ENCODE measurements at places on chromosomes 1 and 21.

DNA sequence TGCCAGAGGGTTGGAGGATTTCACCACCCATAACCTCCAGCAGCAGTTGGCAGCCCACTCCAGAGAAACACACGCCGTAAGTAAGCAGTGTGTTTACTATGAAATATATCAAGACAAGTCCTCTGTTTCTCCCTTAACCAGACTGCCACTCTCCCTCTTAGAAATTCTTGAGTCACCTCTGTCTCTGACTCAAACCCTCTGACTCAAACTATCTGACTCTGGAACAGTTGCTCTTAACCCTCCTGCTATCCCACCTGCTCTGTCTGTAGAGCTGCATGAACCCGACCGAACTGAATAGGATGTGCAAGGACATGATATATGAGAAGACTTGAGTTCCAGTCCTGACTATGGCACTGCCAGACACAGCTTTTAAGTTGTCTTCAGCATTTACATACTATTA is 14.1 kb downstream of the INPP5B start:
- no peak for DNase-seq

GRCh38 chr1:27318136-27318535 is 3.8 kb upstream of the TMEM222 start:
- no peak for DNase-seq

DNA sequence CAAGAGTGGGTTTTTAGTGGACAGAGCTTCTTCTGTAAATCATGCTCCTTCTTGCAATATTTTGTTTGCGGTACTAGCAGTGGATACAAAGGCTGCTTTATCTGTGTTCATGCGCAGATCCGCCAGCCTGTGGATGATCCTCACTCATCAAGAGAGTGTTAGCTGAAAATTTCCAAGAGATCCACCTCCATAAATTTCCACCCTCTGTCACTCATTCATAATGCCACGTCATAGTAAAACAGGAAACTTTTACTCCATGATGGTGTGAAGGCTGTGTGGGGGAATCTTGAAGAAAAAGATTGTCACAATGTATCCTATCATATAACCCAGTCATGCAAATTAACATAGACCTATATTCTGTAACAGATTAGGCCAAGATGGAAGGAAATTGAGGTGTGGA is 4.4 kb upstream of the MAPKAPK2 start:
- DNase-seq, result no peak

DNA sequence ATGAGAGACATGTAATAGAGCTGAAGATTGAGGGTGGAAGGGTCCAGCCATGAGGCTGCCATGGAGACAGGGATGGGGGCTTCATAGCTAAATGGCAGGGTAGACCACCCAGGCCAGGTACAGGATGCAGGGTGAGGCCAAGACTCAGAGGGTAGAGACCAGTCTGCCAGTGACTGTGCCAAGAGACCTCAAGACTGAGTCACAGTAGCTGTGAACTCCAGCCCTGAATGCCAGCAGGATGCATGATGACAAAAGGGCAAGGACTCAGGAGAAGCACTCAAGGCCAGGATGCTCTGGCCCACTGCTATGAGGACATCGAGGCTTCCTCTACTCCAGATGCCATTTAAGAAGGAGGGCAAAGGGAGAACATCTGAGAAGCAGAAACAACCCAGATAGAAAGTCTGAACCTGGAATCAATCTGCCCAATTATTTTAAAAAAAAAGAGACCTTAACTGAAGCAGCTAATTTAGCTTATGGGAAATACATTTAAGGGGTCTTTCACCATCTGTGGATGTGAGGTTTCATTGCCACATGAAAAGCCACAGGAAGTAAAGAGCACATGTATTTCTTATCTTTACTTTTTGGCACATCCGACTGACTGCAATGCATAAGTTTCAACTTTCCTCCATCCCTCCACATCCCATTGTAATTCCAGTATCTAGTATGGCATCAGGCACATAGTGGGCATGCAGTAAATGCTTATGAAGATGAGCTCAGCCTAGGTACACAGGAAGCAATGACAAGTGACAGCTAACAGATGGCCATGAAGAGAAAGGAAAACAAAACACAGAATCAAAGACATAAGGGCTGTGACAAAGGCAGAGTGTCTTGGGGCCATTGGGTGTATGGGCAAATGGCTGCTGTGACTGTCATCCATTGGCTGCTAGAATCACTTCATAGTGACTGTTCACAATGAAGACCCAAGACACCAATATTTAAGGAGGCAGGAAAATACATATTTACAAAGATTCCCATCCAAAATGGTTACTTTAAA is 40.2 kb downstream of the SUSD4 start:
- DNase-seq, result no peak

- DNase-seq, result no peak
Observed at GRCh38 chr1:170727963-170728362, 64.0 kb downstream of the PRRX1 start.

- DNase-seq, result no peak
Observed at GRCh38 chr21:33430858-33431257, 27.6 kb downstream of the IFNGR2 start.

DNA sequence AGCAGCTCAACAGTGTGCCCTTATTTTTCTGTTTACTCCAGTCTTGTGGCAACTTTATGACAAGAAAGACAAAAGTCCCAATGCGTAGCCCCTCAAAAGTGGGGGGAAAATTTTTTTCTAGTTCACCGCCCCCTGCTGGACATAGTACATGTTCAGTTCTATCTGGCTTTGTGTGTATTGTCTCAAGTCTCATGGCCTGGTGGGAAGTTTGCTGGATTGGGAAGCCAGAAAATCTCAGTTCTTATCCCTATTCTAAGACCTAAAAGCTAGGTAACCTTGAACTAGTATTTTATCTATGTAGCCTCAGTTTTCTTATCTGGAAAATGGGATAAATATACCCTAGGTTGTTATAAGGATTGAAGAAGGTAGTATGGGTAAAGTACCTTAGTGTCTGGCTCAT is 55.8 kb upstream of the LDLRAP1 start:
- no peak for DNase-seq

- no peak for DNase-seq
Observed at GRCh38 chr1:116347696-116348095, 25.3 kb upstream of the ATP1A1 start.

DNA sequence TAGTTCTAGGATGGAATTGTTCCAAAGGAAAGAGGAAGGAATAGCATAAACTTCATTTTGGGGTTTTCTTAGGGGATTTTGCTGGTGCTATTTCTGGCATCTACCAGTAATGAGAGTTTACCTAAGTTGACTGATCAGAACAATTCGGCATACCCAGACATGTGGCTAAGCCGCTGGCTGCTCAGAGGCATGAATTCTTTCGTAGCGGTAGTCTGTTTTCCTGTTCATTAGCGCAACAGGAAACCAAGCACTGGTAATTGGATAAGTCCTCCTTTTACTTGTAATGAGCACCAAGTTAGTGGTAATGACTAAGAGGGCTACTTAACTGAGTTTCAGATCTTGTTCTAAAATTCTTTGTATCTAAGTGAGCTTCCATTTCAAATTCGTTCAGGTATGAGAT is 38.6 kb downstream of the C21orf91 start:
- no peak for DNase-seq

DNA sequence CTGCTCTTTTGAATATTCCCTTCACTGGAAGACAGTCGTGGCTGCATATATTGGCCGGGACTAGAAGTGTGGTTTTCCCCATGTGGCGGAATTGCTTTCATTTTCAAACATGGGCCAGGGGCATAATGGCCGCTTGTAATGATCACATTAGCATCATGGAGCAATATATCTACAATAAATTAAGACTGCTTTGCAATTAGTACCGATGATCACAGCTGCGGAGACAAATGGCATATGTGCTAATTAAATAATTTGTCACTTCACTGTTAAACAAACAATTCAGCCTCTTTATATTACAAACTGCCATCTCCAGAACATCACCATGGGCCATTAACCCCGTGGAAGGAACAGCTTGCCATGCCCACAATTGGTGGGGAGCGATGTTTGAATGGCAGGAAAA is 68.2 kb upstream of the OLIG2 start:
- DNase-seq, result no peak

GRCh38 chr1:12143631-12144155 is 23.1 kb upstream of the TNFRSF1B start:
- DNase-seq, result peak; percentile 93

GRCh38 chr1:93672069-93672468 is 9.6 kb downstream of the BCAR3 start:
- DNase-seq, result peak; percentile 68

GRCh38 chr1:12177999-12178441 is 11.2 kb downstream of the TNFRSF1B start:
- DNase-seq, result peak; percentile 51

DNA sequence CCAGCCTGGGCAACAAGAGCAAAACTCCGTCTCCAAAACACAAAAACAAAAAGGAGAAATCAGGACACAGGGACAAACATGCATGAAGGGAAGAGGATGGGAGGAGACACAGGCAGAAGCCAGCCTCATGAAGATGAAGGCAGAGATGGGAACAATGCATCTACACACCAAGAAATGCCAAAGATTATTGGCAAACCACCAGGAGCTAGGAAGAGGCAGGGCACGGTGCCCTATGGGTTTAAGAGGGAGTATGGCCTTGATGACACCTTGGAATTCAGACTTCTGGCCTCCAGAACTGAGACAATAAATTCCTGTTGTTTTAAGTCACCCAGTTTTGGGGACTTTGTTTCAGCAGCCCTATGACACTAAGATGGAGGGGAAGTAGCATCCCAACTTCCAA is 5.2 kb downstream of the TMPRSS3 start:
- no peak for DNase-seq

Measured in fibroblast of the conjunctiva (primary cell).